ENCODE measurements at places on chromosomes 16 and 17.

DNA sequence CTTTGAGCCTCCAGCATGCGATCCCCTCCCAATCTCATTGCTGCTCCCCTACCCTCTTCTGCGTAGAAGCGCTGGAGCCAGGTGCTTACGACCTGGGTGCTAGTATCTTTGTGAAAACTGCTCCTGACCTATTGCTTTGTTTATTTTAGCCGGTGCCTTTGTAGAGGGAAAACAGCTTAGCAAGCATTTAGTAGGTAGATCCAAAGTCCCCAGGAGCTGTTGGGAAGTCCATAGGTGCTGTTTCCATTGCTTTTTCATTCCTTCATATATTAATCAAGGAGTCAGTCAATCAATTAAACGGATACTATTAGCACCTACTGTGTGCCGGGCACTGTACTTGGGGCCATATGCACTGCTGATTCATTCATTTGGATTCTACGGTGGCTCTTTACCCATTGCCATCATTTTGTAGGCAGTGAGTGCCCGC lies 497.6 kb downstream of the WWOX start:
- no peak for DNase-seq

DNA sequence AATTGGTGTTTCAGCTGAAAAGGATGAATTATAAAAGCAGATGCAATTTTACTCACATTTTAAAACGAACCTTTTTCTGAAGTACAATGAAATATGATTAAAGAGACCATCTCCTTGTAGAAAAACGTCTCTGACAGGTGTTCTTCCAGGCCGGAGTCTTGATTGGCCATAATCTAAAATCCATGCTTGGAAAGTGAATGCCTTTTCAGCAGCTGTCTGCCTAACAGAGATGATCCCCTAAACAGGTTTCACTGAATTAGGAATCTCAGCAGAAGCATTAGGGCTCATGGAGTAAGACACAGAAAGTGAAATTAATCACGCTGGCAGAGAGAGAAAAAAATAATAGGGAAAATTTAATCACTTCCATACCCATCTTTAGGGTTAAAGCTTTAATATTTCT lies 39.3 kb upstream of the IRX5 start:
- DNase-seq, result no peak

GRCh38 chr17:51351890-51352289 lies 91.5 kb downstream of the UTP18 start:
- peak; percentile 5 for DNase-seq

DNA sequence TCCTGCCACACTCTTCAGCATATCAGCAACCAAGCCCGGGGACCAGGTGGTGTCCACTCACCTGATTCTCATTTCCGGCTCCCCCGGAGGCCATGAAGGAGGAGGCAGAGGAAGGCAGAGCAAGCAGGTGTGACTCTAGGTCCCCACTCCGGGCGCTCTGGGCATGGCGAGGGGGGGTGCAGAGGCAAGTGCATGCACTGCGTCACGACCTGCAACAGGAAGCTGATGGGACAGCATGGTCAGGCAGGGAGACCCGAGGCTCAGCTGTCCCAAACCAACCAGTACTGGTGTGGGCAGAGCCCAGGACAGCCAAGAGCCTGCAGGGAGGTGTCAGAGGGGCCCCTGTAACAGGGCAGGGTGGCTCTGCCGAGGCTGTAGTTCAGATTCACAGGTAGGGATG lies 2.1 kb upstream of the ENGASE start:
- no peak for DNase-seq

DNA sequence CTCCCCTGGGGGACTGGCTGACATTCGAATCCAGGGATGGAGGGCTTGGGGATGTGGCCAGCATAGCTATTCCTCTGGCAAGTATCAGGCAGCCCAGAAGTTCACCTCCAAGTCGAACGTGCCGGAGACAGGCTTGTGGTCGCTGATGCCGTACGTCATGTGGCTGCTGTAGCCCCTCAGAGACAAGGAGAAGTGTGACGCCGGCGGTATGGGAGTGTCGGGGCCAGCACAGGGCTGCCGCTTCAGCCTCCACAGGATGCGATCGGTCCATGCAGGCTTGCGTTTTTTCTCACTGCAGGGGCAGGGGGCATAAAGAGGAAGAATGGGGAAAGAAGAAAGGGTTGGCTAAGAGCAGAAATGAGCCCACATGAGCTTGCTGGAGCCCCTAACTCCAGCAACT lies 5.3 kb upstream of the MYO1C start:
- no peak for DNase-seq

GRCh38 chr17:68749349-68750207 lies 148.4 kb upstream of the FAM20A start:
- DNase-seq, result peak; percentile 30

DNA sequence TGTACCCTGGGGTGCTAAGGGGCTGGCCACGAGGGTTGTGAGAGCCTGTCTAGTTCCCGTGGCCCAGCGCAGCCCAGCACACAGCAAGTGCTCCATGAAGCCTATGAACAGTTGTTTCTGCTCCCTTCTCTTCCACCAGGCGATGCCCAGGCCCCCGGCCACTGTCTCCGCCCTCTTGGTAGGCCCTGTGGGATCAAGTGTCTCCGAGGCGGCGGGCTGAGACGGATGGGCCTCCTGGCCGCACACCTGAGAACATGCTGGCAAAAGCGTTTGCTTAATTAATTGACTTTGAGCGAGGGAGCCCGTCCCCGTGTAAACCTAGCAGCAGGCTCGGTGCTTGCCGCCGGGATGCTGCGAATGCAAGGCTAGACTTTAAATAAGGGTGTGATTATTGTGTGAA lies 129.7 kb upstream of the GSE1 start:
- DNase-seq, result no peak

GRCh38 chr16:24372824-24373223 lies 116.7 kb downstream of the CACNG3 start:
- no peak for DNase-seq

GRCh38 chr16:75323933-75324332 lies 72.5 kb upstream of the BCAR1 start:
- DNase-seq, result no peak

DNA sequence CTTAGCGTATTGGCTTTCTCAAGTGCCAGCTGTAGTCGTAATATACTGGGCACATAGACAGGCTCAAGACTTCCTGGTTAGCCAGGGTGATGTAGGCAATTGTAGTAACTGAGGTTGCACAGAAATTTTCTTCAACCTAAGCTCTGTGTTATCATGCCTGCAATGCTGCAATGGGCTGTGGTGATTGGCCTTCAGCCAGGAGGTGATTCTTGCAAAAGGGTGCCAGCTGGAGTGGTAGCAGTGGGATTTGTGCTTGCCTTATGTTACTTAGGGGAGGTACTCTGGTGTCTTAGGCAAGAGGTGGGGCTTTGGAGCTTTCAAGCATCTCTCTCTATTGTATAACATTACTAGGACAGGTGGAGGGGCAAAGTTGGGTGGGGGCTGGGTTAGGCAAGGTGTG lies 495.1 kb downstream of the CDH11 start:
- no peak for DNase-seq

- DNase-seq, result no peak
These were observed 74.3 kb downstream of the MSI2 start for GRCh38 chr17:57330587-57330986.

DNA sequence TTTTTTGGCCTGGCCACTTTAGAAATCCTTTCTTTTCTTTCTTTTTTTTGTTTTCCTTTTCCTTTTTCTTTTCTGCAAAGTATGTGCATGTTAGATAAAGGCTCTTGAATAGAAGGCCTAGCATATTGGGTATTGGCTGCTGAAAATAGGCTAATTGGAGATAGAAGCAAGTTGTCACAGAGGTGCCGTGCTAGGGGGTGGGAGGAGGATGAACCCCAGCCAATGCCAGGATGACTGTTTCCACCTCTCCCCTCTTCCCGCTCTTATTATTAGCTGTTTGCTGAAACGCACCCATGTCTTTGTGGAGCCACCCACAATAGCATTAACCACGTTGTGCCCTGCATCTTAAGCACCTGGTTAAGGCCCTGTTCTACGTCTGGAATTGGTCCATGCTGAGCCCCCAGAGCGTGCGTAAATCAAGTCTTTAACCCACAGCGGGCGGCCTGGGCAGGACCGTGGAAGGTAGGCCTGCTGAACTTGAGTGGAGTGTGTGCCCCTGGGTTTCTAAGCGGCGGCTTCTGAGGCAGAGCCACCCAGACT lies 123.6 kb downstream of the MSI2 start:
- no peak for DNase-seq

- DNase-seq, result no peak
These were observed 18.6 kb downstream of the AP2B1 start for GRCh38 chr17:35605678-35606077.

GRCh38 chr17:633641-634101 lies 81.0 kb downstream of the VPS53 start:
- DNase-seq, result peak; percentile 15

- no peak for DNase-seq
These were observed at the start of gene MILR1 for GRCh38 chr17:64448665-64449512. TSS of gene MILR1 (plus strand) at chr17:64449115. CDS start at chr17:64449169, 54 bp downstream.

- DNase-seq, result no peak
These were observed 401.4 kb upstream of the C16orf82 start for GRCh38 chr16:26665166-26665939.

DNA sequence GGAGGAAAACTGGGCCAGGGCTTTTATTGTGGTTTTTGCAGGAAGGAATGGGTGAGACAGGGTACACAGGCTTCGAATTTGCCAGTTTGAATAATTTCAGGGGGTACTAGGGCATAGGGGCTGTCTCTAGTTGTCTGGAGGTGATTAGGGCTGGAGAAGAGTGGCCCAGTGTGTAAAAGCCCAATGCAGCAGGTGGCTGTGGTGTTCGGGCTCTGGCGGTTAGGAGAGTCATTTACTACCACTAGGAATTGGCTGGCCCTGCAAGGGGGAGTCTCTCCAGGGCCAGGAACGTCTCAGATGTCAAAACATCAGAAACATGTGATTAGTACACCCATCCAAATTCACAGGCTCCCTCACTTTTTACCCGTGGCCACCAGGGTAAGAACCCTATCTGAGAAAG lies 50.3 kb downstream of the GINS3 start:
- DNase-seq, result no peak

GRCh38 chr16:85235991-85236817 lies 123.9 kb upstream of the CIBAR2 start:
- DNase-seq, result no peak

DNA sequence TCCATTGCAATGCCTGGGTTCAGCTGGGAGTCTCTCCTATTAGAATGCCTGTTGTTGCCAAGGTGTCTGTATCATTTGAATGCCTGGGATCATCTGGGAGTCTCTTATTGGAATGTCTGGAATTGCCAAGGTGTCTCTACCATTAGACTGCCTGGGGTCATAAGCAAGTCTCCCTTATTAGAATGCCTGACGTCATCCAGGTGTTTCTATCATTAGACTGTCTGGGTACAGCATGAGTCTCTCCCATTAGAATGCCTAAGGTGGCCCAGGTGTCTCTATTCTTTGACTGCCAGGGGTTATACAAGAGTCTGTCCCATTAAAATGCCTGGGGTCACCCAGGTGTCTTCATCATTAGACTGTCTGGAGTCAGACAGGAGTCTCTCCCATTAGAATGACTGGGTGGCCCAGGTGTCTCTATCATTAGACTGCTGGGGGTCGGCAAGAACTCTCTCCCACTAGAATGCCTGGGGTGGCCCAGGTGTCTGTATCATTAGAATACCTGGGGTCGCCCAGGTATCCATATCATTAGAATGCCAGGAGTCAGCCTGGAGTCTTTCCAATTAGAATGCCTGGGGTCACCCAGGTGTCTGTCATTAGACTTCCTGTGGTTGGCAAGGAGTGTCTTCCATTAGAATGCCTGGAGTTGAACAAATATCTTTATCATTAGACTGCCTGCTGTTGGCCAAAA lies 2274.0 kb downstream of the TP53TG3F start:
- no peak for DNase-seq

- DNase-seq, result no peak
These were observed 959 bp downstream of the SSH2 start for GRCh38 chr17:29929006-29929532.

- no peak for DNase-seq
These were observed 28.6 kb downstream of the PKD1L3 start for GRCh38 chr16:71971571-71971970.

DNA sequence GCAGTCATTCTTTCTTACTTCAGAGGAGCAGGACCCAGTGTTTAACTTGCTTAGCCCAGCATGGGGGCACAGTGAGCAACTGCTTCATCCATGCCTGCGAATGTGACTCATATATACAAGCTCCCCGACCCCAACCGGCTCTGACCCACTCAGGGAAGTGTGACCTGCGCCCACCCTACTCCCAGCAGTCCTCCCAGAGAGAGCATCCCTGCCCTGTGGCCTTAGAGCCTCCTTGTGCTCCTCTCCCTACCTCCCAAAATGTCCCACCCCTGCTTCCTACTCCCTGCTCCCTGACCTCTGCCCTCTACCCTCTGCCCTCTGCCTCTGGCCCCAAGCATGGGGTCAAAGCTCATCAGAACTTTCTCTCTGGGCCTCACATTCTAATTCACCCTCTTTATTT lies 46.9 kb upstream of the DLX4 start:
- DNase-seq, result no peak

DNA sequence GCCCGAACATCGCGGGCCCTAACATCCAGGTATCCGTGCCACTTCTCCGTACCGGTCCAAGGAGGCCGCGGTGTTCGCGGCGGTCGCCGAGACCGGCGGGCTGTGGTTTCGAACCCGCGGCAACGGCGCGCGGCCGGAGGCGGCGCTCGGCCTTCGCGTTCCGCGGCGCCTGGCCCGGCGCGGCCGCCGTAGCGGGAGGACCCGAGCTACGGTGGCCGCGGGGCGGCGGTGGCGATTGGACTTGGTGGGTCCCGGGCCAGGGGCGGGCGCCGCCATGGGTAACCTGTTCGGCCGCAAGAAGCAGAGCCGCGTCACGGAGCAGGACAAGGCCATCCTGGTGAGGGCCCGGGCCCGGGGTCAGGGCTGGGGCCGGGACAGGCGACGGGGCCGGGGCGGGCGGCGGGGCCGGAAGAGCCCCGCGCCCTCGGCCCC lies at the start of gene CHMP6:
TSS of gene CHMP6 (plus strand) at position 197 of the 432 bp plus-strand sequence. CDS start at position 275, 78 bp downstream.
- DNase-seq, result no peak

GRCh38 chr17:82022310-82022980 lies at the start of gene CENPX:
TSS of gene CENPX (minus strand) at chr17:82022878. CDS start at chr17:82022861, 17 bp downstream.
- DNase-seq, result no peak

GRCh38 chr16:27181019-27181790 lies 22.1 kb upstream of the KDM8 start:
- no peak for DNase-seq

GRCh38 chr16:12901204-12901596 lies 198 bp upstream of the SHISA9 start:
- DNase-seq, result no peak

GRCh38 chr16:24010440-24011089 lies 174.8 kb downstream of the PRKCB start:
- DNase-seq, result peak; percentile 30

GRCh38 chr17:2018716-2019510 lies 6.2 kb downstream of the RTN4RL1 start:
- DNase-seq, result no peak

- no peak for DNase-seq
These were observed 9.8 kb downstream of the RASL10B start for GRCh38 chr17:35740997-35741931.

GRCh38 chr17:61167075-61167474 lies 232.6 kb upstream of the TBX2 start:
- no peak for DNase-seq

All from retinal pigment epithelial cell (primary cell).